ENCODE measurements at places on chromosomes 16 and 17. TPM values are rescaled to one million over a fixed set of nuclear protein-coding genes. Genes with fewer than 3 reads are reported as not detected.

Gene CCL3
- not detected for total RNA-seq

Gene KIF19
- total RNA-seq = 0.99 TPM

Gene ZKSCAN2
- total RNA-seq = 3.1 TPM

Gene SPIRE2
- total RNA-seq = 0.66 TPM

Gene KRT15
- 1.8 TPM for total RNA-seq

Gene C17orf75
- 23.3 TPM for total RNA-seq

Gene MYH11
- total RNA-seq = under 0.01 TPM

Gene APOBR
- total RNA-seq = not detected

Gene DNAI2
- not detected for total RNA-seq

Gene ADAM11
- 0.19 TPM for total RNA-seq

Gene CACNA1G
- total RNA-seq = not detected

Gene SLC6A2
- not detected for total RNA-seq

Gene PRR35
- not detected for total RNA-seq

Gene CTRB1
- not detected for total RNA-seq

Gene DCAF7
- total RNA-seq = 19.0 TPM

Gene MT3
- not detected for total RNA-seq

Gene LLGL2
- 2.8 TPM for total RNA-seq

Gene RNF43
- not detected for total RNA-seq

Gene LGALS9B
- not detected for total RNA-seq

Gene AURKB
- total RNA-seq = 35.2 TPM

Gene TEKT5
- total RNA-seq = not detected

Gene PDE6G
- total RNA-seq = 0.45 TPM

Gene SDK2
- total RNA-seq = 0.09 TPM

Gene GUCY2D
- not detected for total RNA-seq

Gene KRT20
- total RNA-seq = not detected

Gene ITGB3
- 54.6 TPM for total RNA-seq

Gene CCL16
- 0.19 TPM for total RNA-seq

Gene ZDHHC1
- total RNA-seq = 6.0 TPM

Gene AXIN2
- total RNA-seq = 4.9 TPM

Gene CFAP52
- total RNA-seq = not detected

Gene CEMP1
- total RNA-seq = not detected

Gene CTDNEP1
- 39.2 TPM for total RNA-seq

Gene FBXW10
- total RNA-seq = not detected

Gene KIAA0513
- 3.7 TPM for total RNA-seq

Gene POLR2C
- 110 TPM for total RNA-seq

Gene COX6A2
- not detected for total RNA-seq

Gene MYCBPAP
- total RNA-seq = 1.1 TPM

Gene KLHDC4
- 27.6 TPM for total RNA-seq

Gene TBC1D3C
- not detected for total RNA-seq

Gene KRTAP1-1
- total RNA-seq = not detected

Gene KRT32
- total RNA-seq = not detected

Gene TNFRSF13B
- total RNA-seq = not detected

Gene KRTAP4-3
- not detected for total RNA-seq

Gene BRIP1
- 6.4 TPM for total RNA-seq
